ENCODE measurements at places on chromosomes 7 and 10. TPM values are rescaled to one million over a fixed set of nuclear protein-coding genes. Genes with fewer than 3 reads are reported as not detected.

SLC39A12 gene
- total RNA-seq, result not detected

SFTPA2 gene
- not detected for total RNA-seq

SAMD9L gene
- total RNA-seq, result 0.69 TPM

TMEM213 gene
- not detected for total RNA-seq

SP8 gene
- total RNA-seq, result not detected

CAV2 gene
- 81.7 TPM for total RNA-seq

CARD11 gene
- total RNA-seq, result 22.9 TPM

POLR2J2 gene
- total RNA-seq, result not detected

LRMDA gene
- 0.75 TPM for total RNA-seq

HOXA1 gene
- 7.1 TPM for total RNA-seq

KIF11 gene
- 36.5 TPM for total RNA-seq

GRM8 gene
- total RNA-seq, result not detected

TMEM130 gene
- total RNA-seq, result 0.65 TPM

CHCHD1 gene
- 62.5 TPM for total RNA-seq

SPDYE5 gene
- not detected for total RNA-seq

GPR26 gene
- total RNA-seq, result not detected

All from epithelial cell of proximal tubule (primary cell).